ENCODE measurements at places on chromosomes 16 and 17.

DNA sequence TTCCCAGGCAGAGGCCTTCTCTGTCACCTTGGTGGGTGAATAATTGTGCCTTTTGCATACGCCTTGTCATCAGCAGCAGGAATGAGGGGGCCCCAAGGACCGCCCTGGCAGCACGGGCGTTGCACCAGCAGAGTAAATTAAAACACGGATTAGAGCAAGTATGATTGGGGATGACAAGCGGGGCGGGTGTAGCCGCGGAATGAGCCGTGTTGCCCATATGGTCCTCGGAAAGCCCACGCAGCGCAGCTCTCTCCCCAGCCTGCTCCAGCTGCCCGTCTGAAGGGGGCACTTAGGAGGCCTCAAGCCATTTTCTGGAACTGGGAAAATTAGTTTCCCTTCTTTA is 299.4 kb upstream of the IRX3 start:
- DNase-seq, result no peak

GRCh38 chr17:74863420-74864296 is 4.0 kb upstream of the GRIN2C start:
- DNase-seq, result no peak

DNA sequence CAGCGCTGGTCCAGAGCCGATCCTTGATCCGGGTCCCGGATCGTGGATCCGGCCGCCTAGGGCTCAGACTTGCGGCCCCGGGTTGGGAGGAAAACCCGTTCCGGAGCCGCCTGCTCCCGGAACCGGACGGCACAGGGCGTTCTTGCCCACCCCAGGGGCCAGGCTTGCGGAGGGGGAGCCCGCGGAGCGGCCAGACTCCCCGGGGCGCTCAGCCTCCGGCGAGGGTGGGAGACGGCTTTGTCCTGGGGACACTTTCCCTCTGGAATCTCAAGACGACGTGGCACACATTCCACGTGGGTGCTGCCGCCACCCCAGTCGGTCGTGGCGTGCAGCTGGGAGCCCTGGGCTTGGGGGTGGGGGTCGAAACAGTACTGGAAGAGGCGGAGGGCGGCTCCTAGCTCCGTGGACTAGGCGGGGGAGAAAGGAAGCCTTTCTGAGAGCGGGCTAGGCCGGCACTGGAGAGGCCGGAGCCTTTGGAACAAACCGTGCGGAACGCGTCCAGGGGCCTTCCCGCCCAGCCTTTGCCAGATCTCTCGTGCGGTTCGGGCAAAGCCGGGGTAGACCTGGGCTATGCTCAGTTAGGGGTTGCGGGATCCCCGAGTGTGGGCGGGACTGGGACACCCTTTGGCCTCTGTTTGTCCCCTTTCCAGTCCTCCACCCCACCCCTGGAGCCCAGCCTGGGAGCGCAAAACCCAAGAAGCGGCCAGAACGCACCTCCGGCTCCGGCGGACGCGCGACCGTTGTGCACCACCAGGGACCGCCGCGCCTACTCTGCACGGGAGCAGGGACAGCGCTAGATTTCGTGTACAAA is 26.5 kb downstream of the SREBF1 start:
- no peak for DNase-seq

DNA sequence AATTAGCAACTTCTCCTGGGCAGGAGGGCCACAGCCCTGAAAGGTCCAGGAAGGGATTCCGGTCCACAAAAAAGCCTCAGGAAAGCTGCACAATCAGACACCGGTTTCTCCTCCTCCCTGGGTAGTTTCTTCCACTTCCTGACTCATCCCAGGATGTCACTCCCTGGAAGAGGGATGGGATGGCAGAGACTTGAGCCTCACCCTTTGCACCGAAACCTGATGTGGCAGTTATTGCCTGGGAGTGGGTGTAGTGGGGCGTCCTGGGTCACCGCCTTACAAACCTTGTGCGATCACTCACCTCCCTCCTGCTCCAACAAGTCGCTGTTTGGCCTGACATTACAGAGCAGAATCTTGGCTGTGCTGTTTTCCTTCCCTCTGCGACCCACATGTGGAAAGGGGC is 70.8 kb downstream of the LYRM1 start:
- DNase-seq, result no peak

DNA sequence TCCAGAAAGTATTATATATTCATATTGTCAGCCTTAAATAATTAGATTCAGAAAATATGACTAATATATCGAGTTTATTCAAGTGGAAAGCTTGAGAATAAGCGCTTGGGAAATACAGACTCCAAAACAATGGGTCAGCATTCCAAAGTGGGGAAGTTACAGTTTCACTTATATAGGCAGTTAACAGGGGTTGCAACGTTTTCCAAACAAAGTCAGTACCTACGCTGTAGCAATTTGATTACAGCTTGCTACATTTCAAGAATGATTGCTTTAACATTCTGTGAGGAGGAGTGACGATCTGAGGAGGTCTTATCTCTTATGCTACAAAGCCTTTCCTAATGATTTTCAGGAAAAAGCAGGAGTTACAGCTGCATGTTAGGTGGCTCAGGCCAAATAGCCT is 34.2 kb upstream of the HS3ST3A1 start:
- no peak for DNase-seq

All from stimulated activated CD4-positive, alpha-beta T cell treated with anti-CD3 and anti-CD28 coated beads, Interleukin-1b, Interleukin-23, amount 100 ng/mL, for 1 hour (primary cell).